Muscle of back (tissue), 13 donors: ENCODE measurements at places on chromosomes 1 and 21.
A peak's percentile ranks its signal among the peaks of the same experiment; 100 is the strongest.

DNA sequence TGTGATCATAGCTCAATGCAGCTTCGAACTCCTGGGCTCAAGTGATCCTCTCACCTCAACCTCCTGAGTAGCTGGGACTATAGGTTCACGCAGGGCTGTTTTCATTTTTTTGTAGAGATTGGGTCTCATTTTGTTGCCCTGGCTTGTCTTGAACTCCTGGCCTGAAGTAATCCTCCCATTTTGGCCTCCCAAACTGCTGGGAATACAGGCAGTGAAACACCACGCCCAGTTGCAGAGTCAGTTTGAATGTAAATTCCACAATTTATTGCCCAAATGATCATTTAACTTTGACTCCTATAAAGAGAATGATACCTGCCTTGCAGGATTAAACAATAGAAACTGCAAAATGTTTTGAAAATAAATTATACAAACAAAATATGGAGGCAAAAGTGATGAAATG lies 10.7 kb downstream of the GOLPH3L start:
- DNase-seq: no peak

GRCh38 chr1:184838504-184838951 lies 83.9 kb upstream of the EDEM3 start:
- DNase-seq: peak; percentile 96

DNA sequence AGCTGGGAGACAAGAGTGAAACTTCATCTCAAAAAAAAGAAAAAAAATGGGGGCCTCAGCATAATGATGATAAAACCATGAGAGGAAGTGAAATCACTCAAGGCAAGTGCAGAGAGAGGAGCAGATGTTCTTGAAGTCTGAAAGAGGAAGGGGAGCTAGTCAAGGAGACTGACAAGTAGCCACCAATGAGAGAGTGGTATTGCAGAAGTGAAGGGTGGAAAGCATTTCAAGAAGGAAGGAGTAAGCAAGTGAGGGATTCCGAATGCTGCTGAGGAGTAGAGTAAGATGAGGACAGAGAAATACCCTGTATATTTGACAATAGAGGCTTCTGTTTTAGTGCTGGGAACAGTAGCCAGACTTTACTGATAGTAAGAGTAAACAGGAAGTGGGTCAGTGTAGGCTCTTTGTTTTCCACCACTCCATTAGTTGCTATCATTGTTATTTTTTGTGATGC lies 2.9 kb downstream of the TATDN3 start:
- DNase-seq: peak; percentile 9

DNA sequence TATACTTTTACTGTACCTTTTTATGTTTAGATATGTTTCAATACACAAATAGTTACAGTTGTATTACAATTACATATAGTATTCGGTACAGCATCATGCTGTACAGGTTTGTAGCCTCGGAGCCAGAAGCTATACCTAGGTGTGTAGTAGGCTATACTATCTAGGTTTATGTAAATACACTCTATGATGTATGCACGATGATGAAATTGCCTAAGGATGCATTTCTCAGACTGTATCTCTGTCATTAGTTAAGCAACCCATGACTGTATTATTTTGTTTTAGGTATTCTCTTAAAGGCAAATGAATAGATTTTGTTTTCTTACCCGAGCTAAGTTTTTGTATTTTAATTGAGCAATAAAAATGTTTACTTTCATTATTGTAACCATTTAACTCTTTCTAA lies 56.4 kb downstream of the SPATA17 start:
- DNase-seq: no peak

- DNase-seq: no peak
Measured at GRCh38 chr21:31372471-31372765, 28.4 kb upstream of the TIAM1 start.

DNA sequence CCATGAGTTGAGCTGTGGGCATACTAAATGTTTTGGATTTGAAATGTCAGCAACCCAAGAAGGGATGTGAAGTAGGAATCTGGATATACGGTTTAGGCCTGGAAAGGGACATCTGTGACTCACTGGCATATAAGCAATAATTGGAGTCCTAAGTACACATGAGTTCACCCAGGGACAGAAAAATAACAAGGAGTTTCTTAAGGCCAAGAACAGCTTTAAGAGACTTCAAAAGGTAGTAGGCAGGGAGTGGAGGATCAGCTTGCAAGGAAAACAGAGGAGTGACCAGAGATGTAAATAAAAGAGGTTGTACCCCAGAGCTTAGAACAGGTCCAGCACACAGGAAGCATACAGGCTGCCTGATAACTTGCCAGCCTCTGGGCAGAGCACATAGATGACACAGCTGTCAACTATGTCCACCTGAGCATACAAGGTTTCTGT lies 28.1 kb downstream of the TMEM50B start:
- DNase-seq: no peak
